Hematopoietic multipotent progenitor cell treated with erythropoietin and hydrocortisone succinate and interleukin-3 and kit ligand, for 8 days (in vitro differentiated cells): ENCODE measurements at places on chromosomes 3 and 15.

GRCh38 chr3:57777774-57778173, 21.7 kb downstream of the SLMAP start:
- no peak for DNase-seq

- DNase-seq: no peak
Observed at GRCh38 chr15:89845305-89845893, 30.7 kb upstream of the ANPEP start.

DNA sequence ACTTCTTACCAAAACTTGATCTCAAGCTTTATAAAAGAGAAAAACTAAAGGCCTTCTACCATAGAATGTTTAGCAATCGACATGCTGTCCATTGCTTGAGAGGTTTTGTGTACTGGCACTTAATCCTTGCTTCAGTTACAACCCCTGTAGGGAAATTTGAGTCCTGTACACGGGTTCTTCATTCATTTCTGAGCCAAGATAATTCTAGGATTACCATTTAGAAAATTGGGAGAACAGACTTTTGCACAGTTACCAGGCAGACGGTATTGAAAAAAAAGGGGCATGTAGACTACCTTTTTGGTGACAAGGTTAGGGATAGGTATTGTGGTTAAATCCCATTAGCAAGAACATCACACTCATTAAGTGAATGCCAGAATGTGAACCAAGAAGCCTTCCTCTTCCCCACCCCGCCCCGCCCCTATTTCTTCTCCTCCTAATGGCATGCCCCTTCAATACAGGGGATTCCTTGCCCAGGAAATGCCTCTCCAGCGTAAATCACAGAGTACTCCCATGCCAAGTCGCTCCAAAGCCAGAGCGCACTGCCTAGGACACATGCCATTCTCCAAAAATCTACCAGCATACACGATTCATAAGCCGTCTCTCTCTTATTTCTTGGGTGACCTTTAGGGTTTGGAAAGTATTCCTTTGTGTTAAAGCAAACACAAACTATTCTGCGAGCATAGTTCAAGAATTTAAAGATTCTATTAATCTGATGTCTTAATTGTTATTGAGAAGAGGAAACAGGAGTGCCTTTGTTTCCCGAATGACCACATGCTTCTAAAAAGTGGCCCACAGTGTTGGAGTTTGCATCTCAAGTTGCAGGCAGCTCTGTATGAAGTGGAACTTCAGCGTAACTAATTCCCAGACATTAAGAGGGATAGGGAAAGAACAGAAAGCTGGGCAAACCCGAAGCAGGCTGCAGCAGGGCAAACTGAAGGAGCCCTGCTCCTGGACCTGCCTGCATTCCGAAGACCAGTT, 164.0 kb upstream of the NR2F2 start:
- no peak for DNase-seq

DNA sequence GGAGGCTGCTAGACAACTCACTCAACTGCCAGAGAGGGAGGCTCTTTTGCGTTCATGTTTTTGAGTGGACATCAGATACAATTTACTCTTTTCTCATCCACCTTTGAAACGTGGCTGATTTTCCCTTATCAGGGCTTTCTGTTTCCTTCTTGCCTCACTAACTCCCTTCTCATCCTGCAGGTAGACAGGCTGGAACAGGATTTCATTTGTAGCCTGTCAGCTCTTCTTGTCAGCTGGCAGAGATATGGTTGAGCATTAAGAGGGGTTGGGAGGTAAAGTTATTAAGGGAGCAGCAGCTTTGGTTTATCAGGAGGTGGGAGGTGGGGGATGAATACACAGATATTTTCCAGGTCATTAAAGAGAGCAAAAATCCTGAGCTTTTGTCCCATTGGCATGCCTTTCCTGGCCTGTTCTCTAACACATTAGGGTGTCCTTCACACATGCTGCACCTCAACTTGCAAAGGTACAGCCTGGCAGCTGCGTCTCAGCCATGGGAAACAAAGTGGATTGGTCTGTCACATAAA, 73.5 kb downstream of the PPM1L start:
- DNase-seq: no peak

DNA sequence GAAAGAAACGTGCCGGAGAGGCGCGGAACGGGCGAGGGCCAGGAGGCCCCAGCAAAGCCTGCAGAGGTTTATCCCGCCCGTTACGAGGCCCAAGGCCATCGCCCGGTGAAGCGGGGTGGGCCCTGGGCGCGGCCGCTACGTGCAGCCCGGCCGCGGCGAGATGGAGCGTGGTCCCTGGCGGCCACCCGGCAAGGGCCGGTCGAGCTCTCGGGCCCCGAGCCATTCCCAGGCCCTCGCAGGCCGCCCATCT, 1.1 kb downstream of the PKM start:
- DNase-seq: no peak

- DNase-seq: no peak
Observed at GRCh38 chr3:57029924-57030323, 30.5 kb upstream of the SPATA12 start.

- no peak for DNase-seq
Observed at GRCh38 chr3:17035966-17036365, 151.2 kb downstream of the PLCL2 start.

DNA sequence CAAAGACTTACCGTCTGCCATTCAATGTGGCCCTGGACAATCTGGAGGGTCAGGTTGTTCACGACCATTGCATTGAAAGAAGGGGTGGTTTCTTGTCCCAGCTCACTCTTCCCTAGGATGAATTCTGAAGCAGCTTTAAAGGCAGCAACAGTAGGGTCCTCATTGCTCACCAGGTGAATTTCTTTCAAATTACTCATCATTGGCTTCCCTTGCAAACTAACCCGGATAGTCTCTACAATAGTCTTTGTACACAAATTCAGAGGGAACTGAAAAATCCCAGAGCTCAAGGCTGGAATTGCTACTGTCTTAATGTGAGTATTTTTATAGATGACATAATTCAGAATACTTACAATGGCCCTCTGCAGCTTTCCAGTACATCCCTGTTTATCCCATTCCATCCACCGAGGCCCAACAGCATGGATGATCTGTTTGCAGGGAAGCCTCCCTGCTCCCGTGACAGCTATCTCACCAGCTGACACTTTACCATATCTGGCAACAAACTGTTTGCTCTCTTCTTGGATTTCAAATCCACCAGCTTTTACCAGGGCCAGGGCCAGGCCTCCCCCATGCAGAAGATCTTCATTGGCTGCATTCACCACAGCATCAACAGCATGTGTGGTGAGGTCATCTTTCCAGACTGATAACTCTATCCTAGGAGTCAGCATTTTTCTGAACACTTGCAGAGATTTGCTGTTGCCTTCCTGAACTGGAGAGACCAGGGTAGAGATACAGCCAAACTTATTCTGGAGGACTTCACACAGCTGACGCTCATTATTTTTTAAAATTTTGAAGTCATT, 8.6 kb downstream of the PARP9 start:
- DNase-seq: no peak

DNA sequence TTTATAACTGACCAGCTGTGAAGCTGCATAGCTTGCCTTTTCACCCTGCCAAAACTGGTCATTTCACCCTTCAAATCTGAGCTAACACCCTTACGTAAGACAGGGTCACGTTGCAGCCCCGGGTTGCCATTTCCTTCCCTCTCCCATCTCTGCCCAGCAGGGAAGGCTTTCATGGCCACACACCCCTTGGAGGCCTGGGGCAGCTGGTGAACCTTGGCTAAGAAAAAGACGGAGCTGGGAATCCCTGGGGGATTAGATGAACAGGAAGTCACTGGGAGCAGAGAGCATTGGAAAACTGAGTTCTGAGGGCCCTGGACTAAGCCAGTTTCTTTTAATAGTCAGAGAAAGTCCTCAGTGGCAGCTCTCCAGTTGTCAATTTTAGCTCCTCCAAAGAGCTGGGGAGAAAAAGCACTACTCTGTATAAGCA, 67.8 kb downstream of the TTC23 start:
- no peak for DNase-seq

DNA sequence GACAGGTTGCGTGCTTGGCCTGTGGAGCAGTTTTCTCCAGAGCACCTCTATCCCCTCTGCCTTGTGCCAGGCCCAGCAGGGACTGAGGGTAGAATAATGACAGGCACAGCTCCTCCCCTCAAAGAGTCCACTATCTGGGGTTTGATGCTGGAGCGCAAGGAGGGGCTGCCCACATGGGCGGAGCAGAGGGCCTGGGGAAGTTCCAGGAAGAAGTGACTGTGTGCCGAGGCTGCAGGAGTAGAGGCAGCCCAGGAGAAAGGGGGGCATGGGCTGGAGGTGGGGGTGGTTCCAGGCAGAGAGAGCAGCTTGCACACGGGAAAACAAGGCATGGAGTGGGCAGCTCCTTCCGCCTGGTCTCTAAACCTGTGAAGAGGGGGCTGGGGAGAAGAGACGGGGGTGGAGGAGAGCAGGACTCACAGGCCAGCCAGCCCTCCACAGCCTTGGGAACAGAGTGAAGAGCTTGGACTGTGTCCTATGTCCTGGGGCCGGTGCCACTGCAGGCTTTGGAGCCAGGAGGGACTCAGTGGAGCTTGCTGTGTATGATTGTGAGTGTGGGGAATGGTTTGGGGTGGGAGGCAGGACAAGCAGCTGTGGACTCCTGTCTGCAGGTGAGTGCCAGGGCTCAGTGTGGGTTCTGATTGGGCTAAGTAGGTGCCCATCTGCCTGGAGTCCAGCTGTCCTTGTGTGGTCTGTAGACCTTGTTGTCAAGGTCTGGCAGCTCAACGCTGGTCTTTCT, 48.1 kb downstream of the APBA2 start:
- DNase-seq: peak; percentile 89

DNA sequence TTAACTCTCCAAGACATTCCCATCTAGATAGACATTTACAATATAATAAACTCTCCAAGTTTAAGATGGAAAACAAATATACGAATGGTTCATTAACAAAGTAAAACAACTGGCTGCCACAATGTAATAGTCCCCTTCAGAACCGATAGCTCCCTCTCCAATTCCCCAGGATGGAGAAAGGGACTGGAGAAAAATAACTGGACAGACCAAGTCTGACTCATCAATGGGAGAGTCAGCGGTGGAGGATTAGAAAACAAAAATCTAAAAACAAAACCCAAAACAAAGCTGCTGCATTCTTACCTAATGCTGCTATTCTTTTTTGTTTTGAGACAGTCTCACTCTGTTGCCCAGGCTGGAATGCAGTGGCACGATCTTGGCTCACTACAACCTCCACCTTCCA, 468.1 kb downstream of the SHQ1 start:
- DNase-seq: no peak

GRCh38 chr3:4376499-4376898, 73.3 kb downstream of the SETMAR start:
- no peak for DNase-seq

DNA sequence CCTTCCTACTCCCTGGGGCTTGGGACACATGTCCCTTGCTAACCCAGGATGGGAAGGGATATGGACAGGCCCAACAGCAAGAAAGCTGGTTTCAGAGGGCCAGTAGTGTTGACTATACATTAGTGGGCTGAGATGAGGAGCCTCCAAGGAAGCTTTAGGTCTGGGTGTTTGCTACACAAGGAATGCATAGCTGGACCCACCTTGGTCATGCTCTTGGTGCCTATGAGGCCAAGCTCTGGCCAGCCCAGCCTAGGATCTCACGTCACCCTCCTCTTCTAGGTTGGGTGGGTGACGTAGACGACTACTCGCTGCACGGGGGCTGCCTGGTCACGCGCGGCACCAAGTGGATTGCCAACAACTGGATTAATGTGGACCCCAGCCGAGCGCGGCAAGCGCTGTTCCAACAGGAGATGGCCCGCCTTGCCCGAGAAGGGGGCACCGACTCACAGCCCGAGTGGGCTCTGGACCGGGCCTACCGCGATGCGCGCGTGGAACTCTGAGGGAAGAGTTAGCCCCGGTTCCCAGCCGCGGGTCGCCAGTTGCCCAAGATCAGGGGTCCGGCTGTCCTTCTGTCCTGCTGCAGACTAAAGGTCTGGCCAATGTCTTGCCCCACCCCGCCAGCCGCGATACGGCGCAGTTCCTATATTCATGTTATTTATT, 653 bp upstream of the WDR6 start:
- peak; percentile 42 for DNase-seq

DNA sequence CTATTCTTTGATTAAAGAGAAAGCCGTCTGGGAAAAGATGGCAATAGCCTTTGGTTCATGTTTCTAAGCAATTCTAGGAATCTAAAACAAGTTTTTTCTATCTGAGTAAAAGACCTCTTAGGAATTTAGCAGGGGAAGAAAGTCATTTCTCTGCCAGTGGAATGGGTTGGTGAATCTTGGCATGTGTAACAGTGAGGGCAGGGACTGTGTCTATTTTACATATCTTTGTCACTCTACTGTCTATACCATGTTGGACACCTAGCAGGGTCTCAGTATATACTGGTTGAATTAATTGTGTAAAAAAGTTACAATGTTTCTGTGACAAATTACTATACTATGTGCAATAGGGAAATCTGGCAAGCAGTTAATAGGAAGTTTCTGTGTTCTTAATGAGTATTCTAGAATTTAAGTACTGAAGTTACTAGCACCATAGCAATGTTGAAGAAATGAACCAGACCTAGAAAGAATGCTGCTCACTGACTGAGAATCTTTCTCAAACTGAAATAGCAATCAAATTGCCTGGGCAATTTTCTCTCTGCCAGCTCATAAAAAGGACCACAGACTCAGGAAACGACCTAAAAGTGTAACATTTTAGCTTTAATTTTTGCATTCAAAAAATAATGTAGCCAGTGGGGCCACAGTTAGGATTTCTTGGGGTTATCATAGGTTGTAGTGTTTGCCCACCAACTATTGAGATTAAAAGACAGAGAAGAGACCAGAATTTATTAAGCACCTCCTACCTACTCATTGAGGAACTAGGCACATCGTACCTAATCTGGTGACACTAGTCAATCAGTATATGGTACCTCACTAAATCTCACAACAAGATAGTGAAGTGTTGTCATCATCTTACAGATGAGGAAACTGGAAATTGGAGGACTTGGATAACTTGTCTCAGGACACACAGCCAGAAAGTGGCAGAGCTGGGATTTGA, 56.2 kb upstream of the LEKR1 start:
- no peak for DNase-seq

- no peak for DNase-seq
Observed at GRCh38 chr15:65384505-65384894, 6.7 kb upstream of the IGDCC3 start.

DNA sequence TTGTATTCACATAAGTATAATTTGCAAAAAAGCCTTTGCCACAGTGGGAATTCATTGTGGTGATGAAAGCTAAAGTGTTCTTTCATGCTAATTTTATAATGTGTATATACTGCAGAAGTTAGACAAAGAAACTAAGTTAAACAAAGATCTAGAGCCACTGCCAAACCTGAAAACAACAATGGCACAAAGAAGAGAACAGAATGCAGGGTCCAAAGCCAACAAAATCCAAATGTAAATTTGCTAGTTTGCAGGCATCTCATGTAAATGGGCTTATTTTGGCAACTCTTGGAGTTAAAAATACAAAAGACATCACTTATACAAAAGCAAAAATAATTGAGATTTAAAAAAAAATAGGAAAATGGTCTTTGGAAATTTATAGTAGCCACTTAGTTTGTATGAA, 123.0 kb downstream of the TCF12 start:
- DNase-seq: no peak
